ENCODE measurements at places on chromosomes 2 and 18.

DNA sequence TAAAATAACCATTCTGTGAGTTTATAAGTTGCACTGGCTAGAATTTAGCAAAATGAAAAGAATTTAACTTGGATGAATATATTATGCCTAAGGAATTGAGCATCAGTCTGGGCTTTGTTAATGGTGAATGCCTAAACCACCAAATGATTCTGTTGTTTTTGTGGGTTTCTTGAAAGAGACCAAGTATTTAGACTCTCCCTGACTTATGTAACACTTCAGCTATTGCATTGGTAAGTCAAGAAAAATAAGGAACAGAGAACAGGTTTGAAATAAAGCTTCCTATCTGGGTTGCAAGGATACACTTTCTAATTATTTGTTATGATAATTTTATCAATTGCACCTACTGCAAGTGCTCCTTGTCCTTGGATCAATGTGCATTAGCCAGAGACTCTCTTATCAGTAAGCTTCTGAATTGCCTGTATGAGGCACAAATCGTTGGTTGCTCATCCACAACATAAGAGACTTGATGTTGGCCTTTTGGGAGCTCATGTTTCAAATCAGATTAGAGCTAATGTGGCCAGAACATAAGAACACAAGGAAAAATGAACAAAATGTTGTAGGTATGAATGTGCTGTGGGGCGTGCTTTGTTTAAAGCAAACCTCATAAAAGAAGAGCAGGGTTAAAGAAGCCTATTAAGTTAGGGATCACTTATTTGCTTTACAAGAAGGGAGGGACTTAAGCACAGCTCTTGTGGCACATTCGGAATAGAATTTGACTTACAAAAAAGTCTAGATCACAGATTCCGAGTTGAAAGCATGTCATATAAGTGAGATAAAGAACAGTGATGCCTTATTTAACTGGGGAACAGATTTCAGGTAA lies 37.2 kb downstream of the PRKCE start:
- no peak for DNase-seq

DNA sequence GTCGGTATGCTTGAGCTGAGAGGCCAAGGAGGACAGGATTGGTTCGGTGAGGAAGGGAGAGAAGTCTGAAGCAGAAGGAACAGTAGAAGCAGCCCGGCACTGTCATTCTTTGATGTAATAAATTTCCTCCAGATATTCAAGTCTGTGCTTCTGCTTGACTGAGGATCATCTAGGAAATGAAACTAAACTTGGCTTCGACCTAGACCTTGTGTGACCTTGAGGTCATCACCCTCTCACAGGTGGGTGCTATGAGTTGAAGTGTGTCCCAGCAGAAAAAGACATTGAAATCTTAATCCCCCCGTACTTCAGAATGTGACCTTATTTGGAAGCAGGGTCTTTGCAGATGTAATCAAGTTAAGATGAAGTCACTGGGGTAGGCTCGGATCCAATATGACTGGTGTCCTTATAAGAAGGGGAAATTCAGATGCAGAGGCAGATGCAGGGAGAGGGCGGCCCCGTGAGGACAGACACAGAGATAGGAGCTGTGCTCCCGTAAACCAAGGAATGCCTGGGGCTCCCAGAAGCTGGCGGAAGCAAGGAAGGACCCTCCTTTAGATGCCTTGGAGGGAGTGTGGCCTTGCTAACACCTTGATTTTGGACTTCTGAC lies 49.0 kb downstream of the PRKCE start:
- DNase-seq = no peak

DNA sequence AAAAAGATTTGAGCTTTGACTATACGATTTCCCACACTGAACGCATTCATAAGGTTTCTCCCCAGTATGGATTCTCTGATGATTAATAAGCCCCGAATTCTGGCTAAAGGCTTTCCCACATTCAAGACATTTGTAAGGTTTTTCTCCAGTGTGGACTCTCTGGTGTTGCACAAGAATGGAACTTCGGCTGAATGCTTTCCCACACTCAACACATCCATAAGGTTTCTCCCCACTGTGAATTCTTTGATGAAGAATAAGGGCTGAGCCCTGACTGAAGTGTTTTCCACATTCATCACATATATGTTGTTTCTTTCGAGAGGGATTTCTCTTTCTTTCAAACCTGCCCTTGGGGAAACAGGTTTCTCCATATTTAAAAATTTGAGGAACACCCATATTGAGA lies 6.9 kb downstream of the ZNF24 start:
- no peak for DNase-seq

DNA sequence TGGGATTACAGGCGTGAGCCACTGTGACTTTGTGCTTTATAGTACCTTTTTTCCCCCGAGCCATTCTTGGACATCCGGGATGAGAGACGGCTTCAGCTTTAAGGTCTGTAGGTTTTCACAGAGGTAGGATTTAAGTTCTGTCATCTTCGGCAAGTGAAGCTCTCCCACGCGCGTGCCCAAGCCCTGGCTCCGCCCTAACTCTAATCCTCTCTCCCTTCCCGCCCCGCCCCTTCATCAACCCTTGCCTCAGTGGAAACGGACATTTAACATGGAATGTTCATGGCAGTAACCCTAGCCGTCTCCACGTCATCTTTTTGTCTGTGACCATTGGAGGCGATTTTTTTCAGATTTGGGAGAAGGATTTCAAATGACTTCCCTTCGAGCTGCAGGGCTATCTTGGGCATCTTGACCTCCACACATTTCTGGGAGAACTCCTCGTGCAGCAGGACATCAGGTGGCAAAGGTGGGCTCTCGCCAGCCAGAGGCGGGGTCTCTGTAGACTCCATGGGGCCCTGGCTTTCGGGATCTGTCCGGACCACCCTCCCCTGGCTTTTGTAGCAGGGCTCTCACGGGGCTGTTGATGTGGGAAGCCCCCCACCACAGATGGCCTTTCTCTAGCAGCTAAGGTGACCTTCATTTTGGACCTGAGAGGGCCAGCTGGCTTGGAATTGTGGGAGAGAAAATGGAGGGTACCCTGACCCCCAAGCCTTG lies 6.8 kb downstream of the COLEC11 start:
- DNase-seq = no peak

- no peak for DNase-seq
Measured at GRCh38 chr2:187684174-187684573, 129.9 kb upstream of the TFPI start.

DNA sequence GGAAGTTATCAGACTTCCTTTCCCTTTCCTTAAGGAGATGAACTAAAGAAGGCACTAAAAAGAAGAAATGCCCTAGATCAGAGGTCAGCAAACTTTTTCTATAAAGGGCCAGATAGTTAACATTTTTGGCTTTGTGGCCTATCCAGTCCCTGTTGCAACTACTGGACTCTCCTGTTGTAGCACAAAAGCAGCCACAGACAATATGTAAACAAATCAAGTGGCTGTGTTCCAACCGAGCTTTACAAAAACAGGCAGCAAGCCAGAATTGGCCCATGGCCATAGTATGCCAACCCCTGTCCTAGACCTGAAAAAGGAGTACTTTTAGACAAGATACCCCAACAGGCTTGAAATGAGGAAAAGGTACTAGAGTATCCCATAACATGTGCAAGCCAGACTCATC lies 10.9 kb downstream of the NHEJ1 start:
- no peak for DNase-seq

GRCh38 chr2:3313781-3314375 lies 63.7 kb downstream of the EIPR1 start:
- DNase-seq = no peak

GRCh38 chr2:25090801-25091200 lies 48.9 kb downstream of the EFR3B start:
- DNase-seq = no peak

GRCh38 chr2:190465060-190465459 lies 56.9 kb downstream of the MFSD6 start:
- no peak for DNase-seq

GRCh38 chr18:74725690-74726089 lies 128.0 kb downstream of the ZNF407 start:
- no peak for DNase-seq

DNA sequence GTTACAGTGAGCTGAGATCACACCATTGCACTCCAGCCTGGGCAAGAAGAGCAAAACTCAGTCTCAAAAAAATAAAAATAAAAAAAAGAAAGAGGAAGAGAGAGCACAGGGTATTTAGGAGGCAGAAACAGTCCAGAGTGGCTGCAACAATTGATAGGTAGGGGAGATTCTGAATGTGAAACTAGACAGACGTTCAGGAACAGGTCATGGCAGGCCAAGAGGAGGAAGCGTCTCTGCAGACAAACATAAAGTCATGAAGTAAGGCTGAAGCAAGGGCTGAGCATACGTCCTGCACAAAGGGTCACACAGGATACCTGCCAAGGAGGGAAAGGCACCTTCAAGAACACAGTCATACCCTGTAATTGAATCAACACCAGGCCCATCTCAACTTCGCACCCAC lies 64.1 kb upstream of the ZNF532 start:
- DNase-seq = no peak

DNA sequence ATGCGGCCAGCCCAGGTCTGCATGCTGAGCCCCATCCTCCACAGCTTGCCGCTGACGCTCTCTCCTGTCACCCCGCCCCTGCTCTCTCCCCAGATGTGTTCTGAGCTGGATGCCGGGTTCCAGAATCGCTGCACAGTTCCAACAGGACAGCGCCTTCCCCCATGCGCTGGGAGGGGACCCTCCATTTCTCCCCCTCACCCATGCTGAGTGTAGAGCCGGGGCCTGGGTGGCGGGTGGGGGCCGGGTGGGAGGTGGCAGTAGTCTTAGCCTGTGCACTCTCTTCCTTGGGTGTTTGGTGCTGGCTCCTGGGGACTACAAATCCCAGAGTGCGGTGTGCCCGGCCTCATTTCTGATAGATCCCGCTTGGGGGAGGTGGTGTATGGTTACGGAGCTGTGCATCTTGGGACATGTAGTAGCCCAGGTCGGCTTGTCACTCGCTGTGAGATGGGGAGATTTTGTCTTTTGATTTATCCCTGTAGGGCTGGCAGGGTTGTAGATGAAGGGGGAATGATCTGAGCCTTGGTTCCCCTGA lies 6.8 kb downstream of the DNAJB2 start:
- no peak for DNase-seq

DNA sequence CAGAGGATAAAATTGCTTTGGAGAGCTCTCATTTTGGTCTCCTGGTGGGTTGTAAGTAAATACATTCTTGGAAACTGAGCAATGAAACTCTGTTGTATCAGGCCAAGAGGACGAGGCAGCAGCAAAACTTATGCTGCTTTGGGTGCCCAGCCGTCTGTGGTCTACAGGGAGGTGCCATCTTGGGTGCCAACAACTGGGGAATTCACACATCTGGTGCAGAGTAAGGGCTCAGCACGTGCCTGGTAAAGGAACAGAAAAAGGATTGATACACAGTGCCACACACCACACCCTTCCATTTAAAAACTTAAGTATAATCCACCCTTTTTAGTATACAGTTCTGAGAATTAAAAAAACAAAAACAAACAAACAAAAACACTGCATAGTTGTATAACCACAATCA lies 221.9 kb downstream of the TSN start:
- no peak for DNase-seq

DNA sequence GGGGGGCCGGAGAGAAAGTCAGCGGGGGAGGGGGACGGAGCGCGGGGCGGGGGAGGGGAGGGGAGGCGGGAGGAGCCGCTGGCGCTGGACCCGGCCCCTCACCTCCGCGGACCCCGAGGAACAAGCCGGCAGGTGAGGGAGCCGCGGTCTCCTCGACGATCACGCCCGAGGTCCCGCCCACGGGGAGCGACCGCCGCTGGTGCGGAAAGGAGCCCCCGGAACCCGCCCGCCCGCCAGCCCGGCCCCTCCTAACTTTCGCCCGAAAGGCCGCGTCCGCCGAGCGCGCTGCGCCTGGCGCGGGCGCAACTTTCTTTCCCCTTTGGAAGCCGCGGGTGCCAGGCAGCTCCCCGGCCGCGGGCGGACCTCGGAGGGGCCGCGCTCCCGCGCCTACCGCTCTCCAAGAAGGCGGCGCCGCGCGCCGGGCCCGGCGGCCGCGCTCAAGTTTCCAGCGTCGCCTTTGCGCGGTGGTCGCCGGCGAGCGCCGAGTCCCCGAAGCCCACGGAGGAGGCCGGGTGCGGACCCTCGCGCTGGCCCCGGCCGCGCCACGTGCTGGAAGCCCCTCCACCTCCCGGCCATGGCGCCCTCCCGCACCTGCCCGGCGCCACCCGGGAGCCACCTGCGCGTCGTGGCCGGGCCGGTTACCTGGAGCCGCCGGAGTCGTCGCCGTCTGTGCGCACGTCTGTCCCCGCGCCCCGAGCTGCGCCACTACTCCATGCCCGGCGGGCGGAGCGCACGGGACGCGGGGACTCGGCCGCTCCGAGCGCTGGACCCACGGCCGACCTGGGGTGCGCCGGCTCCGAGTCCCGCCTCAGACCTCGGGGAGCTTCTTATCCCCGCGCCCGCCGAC lies at the start of gene ALKAL2:
Gene ALKAL2, minus strand, starts transcription at position 181 of the 847 bp plus-strand sequence. CDS start 256 bp downstream, outside the sequence.
- DNase-seq = no peak

- no peak for DNase-seq
Measured at GRCh38 chr2:85213404-85213803, 80.2 kb downstream of the TCF7L1 start.

- DNase-seq = no peak
Measured at GRCh38 chr2:26168785-26169184, 4.1 kb upstream of the GAREM2 start.

DNA sequence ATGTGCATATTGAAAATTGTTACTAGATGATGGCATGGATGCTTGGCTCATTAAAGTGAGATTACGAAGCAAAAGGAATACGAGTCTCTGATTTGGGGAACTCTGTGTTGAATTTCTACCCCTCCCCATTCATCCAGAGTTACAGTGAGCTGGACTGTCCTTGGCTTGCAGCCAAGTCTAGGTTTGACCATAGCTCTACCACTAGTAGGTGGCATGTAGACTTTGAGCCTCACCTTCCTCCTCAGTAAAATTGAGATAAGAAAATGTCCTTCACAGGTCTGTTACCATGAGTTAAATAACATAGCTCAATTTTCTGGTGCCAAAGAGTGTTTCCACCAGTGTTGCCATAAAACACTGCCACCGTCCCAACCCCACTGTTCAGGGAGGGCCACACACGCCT lies 727.6 kb upstream of the ID2 start:
- DNase-seq = no peak

GRCh38 chr18:3283908-3284307 lies 22.0 kb downstream of the MYL12B start:
- no peak for DNase-seq

GRCh38 chr2:43542285-43542933 lies 53.4 kb downstream of the THADA start:
- DNase-seq = no peak

- no peak for DNase-seq
Measured at GRCh38 chr2:159089543-159089942, 121.1 kb downstream of the TANC1 start.

- no peak for DNase-seq
Measured at GRCh38 chr2:61326423-61326822, 144.5 kb downstream of the USP34 start.

DNA sequence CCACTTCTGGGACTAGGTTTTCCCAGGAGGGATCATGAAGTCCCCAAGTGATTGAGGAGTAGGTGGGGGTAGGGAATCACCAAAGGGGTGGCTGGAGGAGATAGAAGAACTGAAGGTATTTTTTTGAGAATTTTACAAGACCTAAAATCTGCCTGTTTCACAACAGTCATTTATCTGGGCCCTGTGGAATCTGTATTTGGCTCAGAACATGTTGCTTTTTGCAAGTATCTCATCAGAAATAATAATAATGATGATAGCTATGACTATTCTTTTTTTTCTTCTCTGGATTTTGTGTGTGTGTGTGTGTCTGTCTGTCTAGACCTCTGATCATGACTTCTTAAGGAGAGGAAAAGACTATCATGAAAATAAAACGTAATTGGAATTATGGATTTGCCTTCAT lies 13.9 kb downstream of the STON1 start:
- no peak for DNase-seq
